ENCODE measurements at places on chromosomes 2 and 18.

DNA sequence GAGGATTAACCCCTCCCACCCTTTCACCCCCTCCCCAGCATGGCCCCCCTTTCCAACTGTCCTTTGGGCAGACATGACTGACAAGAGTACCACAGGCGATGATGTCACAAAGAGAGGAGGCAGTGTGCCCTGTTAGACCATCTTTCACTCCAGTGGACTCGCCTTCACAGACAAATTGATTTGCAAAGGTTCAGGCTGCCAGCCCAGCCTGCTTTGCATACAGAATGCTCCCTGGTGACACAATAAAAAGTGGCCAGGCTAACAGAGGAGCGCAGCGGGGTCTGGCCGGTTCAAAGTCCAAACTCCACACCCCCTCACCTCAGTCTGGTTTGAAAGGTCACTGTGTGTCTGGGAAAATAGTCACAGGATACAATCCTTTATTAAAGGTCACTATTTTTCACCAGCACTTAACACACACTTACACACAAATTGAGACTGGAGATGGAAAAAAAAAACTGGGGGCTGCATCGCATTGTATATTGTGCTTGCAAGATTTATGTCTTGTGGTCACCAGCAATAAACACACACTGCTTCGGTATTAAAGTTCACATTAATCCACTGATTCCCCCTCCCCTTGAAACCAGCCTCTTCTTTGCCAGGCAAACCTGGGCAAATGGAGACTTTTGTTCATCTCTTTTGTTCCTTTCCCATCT lies 236.9 kb downstream of the BCL11A start:
- no peak for DNase-seq

DNA sequence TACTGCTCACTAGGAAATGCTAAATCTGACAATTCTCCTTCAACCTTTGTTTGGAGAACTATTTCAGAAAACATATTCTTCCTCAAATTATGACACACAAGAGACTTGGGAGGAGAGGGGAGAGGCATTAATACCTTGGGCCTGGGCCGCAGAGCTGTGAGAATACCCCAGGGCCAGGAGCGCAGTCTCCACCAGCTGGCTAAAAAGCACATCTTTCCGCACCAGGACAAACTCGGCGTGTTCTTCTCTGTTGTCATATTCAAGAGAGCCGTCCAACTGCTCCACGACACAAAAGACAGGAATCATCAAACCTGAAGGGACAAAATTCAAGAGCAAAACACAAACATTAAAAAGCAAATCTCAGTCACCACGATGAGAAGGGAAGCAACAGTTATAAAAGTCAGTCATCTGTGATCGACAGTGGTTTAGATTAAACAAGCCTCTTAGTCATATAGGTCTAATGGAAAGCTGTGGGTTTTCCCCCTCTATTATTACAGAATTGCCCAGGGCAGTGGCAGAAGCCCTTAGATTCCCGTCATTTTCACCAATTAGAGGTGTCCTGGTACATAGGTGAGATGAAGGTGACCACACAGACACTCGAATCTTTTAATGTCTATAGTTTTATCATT lies 24.4 kb downstream of the SATB2 start:
- no peak for DNase-seq

- DNase-seq, result no peak
Measured at GRCh38 chr2:15955232-15955988, 15.1 kb downstream of the MYCN start.

GRCh38 chr2:182048088-182048487 lies 62.4 kb downstream of the PPP1R1C start:
- no peak for DNase-seq

GRCh38 chr2:188444106-188444835 lies 152.6 kb downstream of the GULP1 start:
- no peak for DNase-seq

GRCh38 chr2:10947005-10947440 lies 35.3 kb downstream of the KCNF1 start:
- no peak for DNase-seq

DNA sequence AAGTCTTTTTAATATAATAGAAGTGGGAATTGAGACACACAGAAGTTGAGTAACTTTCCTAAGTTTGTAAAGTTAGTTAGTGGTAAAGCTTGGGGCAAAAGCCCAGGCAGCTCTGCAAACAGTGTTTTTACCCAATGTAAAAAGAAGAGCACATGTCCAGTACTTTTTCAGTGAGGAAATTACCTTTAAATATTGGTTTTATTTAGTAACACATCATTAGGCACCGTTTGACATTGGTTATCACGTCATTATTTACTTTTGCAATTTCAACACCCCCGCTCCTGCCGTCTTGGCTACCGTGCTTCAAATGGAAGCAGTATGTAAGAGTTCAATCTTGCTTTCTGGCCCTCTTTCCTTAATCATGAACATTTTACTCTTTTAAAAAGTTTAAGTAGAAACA lies 807.9 kb downstream of the EPHA4 start:
- no peak for DNase-seq

- no peak for DNase-seq
Measured at GRCh38 chr2:44925561-44926136, 15.9 kb upstream of the SIX3 start.

DNA sequence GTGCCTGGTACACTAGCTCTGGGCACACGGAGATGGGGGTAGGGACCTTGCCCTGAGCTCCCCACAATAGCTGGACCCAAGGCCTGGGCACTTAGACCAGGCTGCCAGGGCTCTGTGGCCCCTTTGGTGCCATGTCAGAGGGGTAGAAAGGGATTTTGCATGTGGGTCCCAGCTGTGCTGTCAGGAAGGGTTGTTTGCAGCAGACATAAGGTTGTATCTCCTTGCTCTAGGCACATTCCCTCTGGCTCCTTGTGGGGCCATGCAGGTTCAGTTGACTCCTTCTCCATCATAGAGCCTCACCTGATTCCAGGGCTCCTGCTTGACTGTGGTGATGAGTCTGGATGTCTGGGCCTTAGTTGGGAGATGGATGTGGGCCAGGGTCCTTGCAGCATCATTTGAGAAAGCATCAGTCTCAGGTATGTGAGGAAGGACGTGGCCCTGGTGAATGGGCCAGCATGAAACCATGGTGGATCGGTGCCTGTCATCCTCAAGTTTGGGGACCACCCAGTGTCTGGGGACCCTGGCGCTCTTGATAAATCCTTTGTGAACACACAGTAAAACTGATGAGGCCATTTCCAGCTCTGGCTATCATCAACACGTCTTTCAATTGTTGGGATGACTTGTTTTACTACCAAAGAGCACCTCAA lies 461.9 kb upstream of the HS6ST1 start:
- DNase-seq, result no peak

- DNase-seq, result no peak
Measured at GRCh38 chr2:66507673-66508201, 72.8 kb downstream of the MEIS1 start.

DNA sequence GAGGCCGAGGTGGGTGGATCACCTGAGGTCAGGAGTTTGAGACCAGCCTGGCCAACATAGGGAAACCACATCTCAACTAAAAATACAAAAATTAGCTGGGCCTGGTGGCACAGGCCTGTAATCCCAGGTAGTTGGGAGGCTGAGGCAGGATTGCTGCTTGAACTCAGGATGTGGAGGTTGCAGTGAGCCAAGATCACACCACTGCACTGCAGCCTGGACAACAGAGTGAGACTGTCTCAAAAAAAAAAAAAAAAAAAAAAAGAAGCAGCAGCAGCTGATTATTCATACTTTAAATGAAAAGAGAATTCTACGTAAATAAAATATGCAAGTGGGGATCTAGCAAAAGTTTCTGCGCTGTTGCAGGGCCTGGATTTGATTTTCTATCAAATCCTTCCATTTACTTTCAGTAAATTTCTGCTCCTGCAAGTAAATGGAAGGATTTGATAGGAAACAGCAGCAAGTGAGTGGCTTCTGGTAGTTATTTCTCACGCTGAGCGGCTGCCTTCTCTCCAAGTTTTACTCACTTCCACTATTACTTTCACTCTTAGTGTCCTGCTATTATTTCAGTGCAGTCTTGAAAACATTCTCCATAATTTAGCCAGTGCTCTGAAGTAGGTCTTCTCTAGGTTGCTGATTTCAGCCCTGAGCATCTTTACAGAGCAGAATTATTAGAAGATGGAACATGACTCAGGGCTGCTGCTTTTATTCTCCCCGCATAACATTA lies 68.4 kb downstream of the SLC16A14 start:
- no peak for DNase-seq

- no peak for DNase-seq
Measured at GRCh38 chr2:163646687-163647086, 89.1 kb downstream of the FIGN start.

DNA sequence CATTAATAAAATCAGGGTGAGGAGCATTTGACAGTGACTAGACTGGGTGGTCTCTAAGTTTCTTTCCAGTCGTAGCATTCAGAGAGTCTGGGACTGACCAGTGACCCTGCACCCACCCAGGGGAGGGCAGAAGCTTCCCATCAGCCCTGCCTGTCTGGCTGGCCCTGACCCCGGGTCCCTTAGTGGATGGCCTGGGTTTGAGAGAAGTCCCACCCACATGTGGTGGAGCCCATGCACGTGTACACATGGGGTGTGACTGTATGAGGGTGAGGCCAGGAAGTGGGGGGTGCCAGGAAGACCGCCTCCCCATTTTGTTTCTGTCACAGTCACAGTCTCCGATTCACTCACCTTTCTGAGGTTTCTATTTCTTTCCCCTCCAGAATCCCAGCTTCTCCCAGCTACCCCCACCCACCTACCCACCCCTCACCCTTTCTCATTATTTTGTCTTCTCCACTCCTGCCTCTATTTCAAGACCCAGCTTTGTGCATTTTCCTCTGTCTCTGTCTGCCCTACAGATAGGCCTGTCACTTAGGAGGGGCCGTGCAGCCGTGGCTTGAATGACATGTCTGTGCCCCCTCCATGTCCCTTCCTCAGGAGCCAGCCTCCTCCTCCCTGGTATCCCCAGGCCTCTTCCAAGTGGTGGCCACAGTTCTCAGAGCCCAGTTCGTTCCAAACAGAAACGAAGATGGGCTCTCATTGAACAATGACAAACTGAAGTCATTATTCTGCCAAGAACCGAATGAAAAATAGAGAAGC lies 13.6 kb downstream of the CIB4 start:
- DNase-seq, result no peak

DNA sequence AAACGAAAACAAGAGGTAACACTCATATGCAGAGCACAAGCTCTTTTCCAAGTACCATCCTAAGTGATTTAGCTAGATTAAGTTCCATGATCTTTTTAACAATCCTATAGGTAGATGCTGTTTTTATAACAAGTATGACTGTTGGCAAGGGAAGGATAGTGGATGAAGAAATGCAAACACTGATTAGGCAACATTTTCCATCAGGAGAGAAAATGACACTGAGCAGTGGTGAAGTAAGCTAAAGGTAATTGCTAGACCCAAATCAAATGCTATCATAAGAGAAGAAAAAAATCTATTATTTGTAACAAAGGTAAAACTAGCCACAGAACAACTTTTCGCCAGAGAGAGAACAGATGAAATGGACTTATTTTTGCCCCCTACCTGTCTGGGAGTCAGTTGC lies 34.3 kb upstream of the BARD1 start:
- no peak for DNase-seq

DNA sequence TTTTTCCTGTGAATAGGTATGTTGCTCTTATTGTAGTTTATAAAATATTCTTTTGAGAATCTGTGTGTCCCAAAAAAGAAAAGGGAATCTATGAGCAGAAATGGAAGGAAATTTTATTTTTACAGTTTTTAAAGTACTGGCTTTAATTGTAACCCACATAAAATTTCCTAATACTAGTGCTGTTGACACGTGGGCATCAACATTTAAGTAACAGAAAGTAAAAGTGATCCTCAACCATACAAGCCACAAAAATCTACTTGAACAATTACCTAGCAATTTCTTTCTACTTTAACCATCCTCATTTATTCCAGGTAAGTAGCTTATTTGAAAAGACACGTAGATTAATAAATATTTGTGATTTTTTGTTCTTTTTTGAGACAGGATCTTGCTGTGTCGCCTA lies 62.0 kb downstream of the MAP3K20 start:
- DNase-seq, result no peak

DNA sequence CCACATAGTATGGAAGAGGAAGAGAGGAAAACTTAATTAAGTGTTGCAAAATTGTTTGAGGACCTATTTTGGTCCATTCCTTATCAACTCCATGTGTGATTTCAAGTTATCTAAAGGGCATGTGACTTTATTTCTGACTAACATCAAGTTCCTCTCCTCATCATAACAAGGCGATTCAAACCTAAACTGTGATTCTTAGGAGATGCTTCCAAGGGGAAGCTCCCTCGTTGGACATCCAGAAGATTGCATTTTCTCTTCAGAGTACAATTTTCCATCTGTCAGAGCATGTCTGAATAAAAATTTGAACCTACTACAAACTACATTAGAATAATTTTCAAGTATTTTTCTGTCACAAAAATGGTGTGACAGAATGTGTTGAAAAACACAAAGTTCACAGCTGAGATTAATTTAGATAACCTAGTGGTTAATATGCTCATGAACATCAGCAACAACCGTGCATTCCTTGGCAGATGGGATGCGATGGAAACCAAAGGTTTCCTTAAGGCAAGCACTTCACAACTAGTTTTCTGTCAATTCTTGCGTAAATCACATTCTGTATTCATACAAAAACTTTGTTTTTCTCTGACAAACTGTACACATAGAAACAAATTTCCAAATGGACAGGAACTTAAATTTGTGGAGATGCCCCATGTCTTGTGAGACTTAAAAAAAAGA lies 4.2 kb downstream of the SFT2D3 start:
- DNase-seq, result no peak

DNA sequence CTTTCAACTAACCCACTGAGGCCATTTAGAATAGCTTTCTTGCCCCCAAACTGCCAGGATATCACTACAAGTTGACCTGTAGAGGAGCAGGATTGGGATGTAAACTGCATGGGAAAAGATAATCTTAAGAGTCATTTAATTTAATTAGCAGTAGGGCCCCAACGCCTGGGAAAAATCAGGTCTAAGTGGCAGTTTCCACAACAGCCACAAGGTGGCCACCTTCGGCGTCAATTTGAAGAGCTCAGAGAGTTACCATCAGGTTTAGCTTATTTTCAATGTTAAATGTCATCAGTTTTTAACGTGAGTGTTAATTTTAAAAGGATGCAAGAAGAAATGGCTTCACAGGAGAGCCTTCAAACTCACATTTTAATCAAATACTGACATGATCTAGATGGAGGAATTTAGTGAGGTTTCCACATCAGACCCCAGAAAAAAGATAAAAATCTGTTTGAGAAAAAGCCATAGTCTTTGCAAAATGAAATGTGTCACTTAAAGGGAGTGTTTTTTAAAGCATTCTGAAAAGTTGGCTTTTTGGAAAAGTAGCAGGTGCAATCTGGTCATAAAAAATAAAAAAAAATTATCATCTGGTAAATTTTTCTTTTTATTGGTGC lies 77.3 kb upstream of the UPP2 start:
- no peak for DNase-seq

- no peak for DNase-seq
Measured at GRCh38 chr18:36328916-36329315, 31.4 kb downstream of the FHOD3 start.

Measured in Panc1 (cell line).